ENCODE measurements at places on chromosomes 3 and 15.

GRCh38 chr3:72536206-72536877 is 311.9 kb downstream of the SHQ1 start:
- no peak for DNase-seq

DNA sequence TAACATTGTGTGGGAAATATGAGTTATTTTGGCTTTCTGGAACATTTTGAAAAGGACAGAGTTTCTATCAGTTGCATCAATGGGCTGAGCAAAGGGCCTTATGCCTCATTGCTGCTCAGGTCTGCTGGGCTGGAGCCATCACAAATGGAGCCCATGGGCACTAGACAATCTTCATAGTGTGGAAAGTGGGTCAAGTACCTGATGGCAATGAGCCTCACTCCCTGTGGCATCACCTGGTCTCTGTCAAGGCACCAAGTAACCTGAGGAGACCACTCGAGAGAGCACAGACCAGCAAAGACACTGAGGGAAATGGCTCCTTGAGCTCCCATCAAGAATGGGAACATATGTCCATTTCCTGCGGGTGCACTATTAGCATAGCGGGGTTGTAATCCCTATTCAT is 96.7 kb upstream of the PPP2R3A start:
- no peak for DNase-seq

- no peak for DNase-seq
Observed at GRCh38 chr15:63050731-63051155, 8.2 kb downstream of the TPM1 start.

GRCh38 chr3:178271740-178272387 is 264.4 kb upstream of the KCNMB2 start:
- DNase-seq = no peak

GRCh38 chr3:101868534-101869464 is 19.5 kb downstream of the NFKBIZ start:
- no peak for DNase-seq

DNA sequence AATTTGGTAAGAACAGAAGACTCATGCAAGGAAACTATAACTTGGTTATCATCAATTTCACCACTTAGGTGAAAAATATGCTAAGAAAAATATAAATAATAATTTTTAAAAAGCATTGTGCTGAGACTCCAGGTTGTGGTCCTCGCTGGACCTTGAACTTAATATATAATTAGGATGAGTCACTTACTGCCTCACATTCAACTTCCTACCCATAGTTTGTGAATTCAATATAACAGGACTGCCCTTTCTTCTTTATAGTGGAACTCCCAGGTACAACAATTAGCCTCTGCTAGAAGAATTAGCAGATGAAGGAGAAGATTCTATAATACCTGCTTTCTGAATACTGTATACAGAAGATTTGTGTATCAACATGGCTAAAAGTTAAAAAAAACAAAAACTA is 149.1 kb upstream of the SPRED1 start:
- DNase-seq = no peak

- DNase-seq = no peak
Observed at GRCh38 chr3:128453501-128454309, 13.0 kb downstream of the DNAJB8 start.

DNA sequence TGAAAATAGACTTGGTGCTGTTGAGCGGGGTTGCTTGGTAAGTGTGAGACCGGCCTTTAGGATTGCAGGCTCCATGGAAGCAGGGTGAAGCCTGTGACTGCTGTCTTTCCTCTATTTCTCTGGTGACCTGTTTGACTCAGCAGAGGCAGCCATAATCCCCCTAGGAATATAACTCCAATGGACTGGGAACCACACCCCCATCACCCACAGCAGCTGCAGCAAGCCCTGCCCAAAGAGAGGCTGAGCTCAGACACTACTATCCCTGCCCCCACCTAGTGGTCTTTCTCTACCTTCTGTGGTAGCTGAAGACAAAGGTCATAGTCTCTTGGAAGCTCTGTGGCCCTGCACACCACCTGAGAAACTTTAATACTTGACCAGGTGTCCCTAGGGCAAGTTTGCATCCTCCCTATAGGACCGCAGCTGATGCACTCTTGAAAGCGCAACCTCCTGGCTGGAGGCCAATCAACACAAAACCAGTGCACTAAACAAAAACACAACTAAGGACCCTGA is 133.6 kb upstream of the MRPL3 start:
- no peak for DNase-seq

DNA sequence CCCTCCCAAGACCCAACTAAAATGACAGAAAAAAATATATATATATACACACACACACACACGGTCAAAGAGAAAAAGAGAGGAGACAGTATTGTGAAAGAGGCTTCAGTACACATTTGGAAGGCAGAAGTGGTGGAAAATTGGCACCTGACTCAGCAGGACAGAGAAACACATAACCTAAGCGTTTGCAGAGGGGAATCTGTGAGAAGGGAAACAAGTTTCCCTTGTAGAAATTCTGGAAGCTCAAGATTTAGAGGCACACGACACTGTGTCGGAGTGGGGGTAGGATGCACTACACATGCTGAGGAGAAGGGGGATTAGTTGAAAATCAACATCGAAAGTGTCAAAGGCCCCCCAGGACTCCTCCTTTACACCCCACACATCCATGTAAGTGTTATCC is 53.1 kb downstream of the PAK2 start:
- no peak for DNase-seq

- peak; percentile 62 for DNase-seq
Observed at GRCh38 chr3:25427942-25428788, at the start of gene RARB. Gene RARB (plus strand): TSS chr3:25428263. CDS start chr3:25428732, 469 bp downstream.

- DNase-seq = no peak
Observed at GRCh38 chr3:79329154-79329553, 438.6 kb downstream of the ROBO1 start.

GRCh38 chr3:67290438-67290837 is 292.3 kb downstream of the KBTBD8 start:
- DNase-seq = no peak

- no peak for DNase-seq
Observed at GRCh38 chr3:154193000-154193615, 71.9 kb downstream of the ARHGEF26 start.

- no peak for DNase-seq
Observed at GRCh38 chr3:177338697-177339219, 141.5 kb upstream of the TBL1XR1 start.

DNA sequence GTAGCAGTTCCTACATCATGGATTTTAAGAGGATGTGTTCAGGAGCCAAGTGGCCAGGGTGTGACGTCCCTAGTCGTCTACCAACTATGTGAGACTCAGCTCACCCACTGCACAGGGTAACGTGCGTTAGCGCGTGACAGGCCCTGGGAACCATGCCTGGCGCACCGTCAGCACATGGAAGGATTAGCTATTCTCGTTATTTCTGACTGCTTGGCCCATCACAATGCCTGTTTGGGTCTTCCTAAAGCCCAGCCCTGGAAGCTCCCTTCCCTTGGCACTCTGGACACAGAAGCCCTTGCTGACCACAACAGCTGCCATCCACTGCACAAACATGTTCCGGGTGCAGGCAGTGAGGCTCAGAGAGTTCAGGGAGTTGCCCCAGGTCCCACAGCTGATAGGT is 91.0 kb upstream of the RPL32 start:
- no peak for DNase-seq

- peak; percentile 70 for DNase-seq
Observed at GRCh38 chr15:52295421-52296001, at the start of gene MYO5C. Gene MYO5C (minus strand): TSS chr15:52295804. CDS start chr15:52295636, 168 bp downstream.

DNA sequence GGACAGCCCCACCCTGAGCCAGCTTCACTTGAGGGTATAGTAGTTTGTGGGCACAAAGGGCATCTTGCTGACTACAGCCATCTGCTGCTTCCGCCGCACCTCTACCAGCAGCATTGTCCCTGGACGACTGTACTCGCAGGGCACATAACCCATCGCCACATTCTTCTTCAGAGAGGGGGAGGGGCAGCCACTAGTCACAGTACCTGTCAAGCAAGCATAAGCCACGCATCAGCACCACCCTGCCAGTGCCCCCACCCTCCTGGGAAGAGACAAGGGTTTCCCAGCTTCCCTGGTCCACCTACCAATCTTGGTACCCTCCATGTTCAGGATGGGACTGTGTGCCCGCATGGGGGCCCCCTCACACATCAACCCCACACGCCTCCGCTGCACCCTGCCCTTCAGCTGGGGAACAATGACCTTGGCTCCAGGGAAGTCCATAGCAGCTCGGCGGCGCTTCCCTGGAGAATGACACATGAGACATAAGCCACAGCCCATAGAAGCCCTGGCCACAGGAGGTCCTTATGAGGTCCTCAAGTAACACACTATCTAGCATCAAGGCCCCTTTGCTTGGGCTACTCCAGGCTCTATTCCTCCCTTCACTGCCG is 4.7 kb downstream of the AMT start:
- DNase-seq = no peak

DNA sequence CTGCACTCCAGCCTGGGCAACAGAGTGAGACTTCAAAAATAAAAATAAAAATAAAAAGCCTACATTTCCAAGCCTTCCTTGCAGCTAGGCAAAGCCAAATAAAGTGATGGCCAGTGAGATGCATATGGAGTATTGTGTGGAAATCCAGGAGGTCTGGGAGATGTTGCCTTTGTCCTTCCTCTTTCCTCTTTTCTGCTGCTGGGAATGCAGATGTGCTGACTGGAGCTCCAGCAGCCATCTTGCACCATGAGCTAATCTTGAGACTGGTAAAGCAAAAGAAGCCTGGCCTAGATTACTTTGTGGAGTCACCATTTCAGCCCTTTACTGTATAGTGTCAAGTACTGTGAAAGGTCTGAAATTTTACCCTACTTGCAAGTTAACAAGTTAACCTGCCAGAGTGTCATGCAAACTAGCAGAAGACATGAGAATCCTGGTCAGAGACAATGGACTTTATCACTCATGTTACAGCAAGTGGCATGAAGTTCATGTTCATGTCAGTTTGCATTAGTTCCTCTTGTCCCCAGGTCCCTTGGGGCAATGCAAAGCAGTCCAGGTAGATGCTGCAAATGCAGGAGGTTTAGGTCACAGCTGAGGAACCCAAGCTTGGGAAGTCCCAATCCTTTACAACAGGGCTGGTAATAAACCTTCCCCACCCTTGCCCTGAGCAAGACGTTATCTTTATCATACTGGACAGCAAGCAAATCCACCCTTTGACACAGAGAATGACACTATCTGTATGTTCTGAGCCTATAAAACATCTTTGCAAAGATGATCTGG is 103.1 kb downstream of the TLE3 start:
- peak; percentile 77 for DNase-seq

DNA sequence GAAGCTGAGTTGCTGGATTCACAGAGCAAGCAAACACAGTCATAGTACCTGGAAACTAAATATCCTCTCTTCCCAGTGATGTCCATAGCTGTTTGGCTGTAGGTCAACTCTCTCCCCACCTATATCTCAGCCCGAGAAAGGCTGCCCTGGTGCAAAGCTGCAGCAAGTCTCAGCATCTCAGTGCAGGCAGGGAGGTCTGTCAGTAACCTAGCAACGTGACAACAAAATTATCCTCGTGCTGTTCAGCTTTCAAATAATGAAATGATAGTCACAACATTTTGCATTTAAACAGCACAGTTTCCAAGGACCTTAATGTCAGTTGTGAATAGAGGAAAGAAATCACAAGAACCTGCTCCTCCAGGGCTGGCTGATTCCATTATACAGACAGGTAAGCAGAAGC is 83.6 kb downstream of the CHST2 start:
- no peak for DNase-seq

GRCh38 chr15:99425657-99426301 is 140.0 kb upstream of the MEF2A start:
- DNase-seq = no peak

DNA sequence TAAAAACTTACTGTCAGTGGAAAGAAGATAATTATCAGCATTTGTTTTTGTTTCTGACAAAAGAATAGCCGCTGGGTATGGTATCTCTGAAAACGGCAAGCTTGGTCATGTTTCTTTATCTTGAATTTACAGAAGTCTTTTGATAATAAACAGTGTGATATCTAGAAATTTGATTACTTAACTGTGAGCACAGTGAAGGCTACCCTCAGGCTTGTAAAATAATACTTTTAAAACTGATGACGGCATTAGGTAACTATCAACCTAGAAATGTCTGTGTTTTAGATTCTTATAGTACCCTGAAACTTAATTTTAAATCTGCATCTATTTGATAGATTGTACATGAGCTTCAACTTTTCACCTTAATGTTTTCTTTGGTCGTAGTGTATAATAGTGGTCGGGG is 43.4 kb downstream of the NSUN3 start:
- DNase-seq = no peak

DNA sequence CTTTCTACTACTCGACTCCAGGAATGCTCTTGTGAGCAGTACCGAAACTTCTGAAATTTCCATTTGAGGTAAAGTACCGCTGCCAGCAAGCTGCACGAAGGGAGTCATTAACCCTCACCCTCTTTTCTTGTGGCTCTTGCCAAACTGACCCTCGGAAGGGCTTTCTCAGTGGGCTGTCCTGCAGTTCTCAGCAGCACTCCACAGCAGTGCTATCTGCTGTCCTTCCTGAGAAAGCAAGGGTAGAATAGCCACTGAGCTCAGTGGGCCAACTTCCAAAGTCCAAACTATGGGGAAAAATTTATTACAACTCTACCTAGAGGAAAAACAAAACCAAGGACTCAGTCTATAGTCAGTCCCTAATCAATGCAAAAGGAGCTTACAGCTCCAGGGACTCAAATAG is 38.5 kb upstream of the COL8A1 start:
- DNase-seq = no peak

DNA sequence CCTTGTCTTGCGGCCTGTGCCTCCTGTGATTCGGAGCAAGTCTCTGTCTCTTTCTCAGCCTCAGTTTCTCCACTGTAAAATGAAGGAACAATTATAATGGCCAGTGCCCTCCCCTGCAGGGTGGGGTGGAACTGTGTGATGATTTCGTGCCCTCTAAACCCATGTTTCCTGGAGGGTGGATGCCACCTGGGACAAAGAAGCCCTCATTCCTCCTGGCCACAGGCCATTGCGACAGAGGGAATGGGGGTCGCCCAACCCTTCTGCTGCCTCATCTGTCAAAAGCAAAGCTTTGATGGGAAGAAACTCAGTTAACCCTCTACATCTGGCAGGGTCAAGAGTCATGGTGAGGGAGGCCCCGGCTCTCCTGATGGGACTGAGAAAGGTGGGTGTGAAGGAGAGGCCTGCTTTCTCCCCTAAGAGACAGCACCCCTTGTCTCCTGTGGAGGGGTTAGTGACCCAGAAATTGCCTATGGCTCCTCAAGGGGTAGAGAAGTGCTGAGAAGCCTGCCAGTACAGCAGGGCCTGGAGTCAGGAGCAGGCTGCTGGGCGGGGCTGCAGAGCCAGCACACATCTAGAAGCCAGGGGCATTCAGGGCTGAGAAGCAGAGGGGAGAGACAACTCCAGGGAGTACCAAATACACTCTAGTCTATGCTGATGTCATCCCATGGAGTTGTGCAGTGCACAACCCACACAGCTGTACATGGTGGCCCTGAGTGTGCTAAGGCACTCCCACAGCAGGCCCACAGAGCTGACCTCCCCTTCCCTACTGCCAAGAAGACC is 61.0 kb downstream of the PLXNA1 start:
- no peak for DNase-seq

All from NCI-H526 (cell line).